GM23248 (cell line): ENCODE measurements at places on chromosomes 2 and 18. TPM values are rescaled to one million over a fixed set of nuclear protein-coding genes. Genes with fewer than 3 reads are reported as not detected.

DNA sequence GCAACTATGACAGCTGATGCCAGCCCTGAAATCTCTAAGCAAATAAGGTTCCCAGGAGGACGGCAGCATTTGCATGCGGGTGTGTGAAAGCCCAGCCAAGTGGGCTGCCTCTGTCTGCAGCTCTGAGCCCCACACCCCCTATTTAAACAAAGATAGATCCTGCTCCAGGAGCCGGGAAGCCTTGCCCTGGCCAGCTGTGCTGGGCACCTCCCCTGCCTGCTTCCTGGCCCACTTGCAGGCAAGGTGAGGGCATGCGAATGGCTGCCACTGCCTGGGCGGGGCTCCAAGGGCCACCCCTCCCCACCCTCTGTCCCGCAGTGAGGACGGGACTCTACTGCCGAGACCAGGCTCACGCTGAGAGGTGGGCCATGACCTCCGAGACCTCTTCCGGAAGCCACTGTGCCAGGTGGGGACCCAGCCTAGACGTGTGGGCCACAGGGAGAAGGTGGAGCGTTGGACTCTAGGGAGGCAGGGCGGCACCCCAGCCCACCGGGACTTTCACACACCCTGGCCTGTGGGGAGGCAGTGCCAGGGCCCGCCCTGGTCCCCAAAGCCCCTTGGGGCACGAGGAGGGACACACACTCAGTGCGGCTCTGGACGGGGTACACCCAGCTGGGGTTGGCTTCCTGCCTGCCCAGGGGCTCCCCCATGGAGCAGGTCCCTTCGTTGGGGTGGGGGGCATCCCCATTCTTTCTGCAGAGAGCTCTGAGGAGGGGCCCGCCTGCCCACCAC, at the start of gene ANO7:
Gene ANO7 (plus strand): TSS at position 317 of the 732 bp plus-strand sequence. CDS start 1,387 bp downstream, outside the sequence.
- no peak for DNase-seq

- no peak for DNase-seq
Measured at GRCh38 chr18:73895701-73896100, 251.9 kb downstream of the FBXO15 start.

Gene MEP1B
- not detected in 2 replicates for total RNA-seq

Gene ACVR1
- total RNA-seq: 21.2 and 31.3 TPM in 2 replicates
